ENCODE measurements at places on chromosomes 1 and 21.

DNA sequence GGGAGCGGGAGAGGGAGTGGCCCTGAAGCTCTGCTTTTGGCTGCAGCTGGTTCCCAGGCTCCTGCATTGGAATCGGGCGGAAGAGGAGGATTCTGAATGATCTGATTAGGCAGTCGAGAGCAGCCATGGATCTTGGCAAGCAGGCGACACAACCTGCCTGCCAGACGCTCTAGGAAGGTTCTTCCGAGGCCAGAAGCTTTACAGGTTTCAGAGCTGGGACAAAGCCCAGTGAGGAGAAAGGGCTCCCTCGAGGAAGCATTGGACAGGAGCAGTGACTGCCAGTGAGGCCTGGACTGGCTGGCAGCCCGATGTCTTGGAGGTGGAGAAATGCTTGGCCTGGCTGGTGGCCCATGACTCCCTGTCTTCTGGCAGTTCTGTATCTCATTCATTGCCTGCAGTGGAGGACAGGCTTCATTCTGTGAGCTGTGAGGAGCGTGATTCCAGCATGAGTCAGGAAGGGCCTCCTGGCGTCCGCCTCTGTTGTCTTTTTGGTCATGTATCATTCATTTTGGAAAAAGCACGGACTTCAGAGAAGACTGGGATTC lies 132.7 kb upstream of the IPO9 start:
- no peak for DNase-seq

- DNase-seq, result no peak
Observed at GRCh38 chr1:204924013-204924759, 53.5 kb downstream of the NFASC start.

DNA sequence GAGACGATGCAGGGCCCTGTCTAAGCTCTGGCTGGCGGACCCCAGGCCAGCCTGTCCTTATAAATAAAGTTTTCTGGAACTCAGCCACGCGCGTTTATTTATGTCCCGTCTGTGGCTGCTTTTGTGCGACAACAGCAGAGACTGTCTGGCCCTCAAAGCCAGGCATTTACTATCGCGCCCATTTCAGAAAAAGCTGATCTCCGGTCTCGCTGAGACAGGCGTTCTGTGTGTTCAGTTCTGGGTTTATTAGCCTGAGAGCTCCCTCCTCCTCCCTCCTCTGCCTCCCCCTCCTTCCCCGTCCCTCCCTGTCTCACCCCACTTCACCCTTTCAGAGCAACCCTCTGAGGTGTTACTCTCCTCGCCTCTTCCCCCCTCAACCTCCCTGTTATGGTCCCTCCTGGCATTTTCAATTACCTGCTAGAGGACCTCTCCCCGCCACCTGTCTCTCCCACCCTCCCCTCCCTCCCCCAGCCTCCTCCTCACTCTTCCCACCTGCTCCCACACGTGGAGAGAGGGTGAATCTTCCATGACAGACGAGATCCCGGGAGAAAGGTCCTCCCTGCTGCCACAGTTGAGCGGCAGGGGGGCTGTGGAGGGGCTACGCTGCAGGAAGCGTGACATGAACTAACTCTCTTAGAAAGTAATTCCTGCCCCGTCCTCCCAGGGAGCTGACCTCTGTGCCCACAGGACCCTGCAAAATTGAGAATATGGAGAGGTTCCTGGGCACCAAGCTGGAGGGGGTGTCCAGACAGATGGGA lies 59.9 kb downstream of the SPSB1 start:
- no peak for DNase-seq

GRCh38 chr1:226653311-226653921 lies 85.7 kb downstream of the ITPKB start:
- no peak for DNase-seq

DNA sequence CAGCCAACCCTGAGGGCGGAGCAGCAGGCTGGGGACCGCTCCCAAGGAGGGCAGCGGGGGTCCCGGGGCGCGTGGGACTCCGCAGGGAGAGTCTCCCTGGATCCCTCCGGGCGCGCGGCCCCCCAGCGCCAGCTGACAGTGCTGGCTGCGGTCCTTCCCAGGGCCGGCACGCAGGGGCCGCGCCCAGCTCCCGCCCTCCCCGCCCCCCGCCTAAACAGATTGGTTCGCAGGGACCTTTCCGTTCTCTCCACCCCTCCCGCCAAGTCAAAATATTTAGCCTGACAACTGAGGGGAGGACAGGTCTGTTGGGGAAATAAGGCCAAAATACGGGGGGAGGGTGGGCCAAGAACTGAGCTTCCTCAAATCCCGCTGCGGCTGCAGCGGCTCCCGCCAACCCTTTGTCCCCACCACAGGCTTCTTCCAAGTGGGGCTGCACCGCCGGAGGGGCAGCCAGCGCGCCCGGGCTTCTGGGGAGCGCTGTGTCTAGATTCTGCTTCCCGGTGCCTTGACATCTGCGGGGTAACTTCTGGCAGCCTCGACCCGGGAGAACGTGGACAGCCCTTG lies at the start of gene INSRR:
INSRR (minus strand) TSS at position 159 of the 564 bp plus-strand sequence. CDS start 496 bp downstream, outside the sequence.
- DNase-seq, result no peak

DNA sequence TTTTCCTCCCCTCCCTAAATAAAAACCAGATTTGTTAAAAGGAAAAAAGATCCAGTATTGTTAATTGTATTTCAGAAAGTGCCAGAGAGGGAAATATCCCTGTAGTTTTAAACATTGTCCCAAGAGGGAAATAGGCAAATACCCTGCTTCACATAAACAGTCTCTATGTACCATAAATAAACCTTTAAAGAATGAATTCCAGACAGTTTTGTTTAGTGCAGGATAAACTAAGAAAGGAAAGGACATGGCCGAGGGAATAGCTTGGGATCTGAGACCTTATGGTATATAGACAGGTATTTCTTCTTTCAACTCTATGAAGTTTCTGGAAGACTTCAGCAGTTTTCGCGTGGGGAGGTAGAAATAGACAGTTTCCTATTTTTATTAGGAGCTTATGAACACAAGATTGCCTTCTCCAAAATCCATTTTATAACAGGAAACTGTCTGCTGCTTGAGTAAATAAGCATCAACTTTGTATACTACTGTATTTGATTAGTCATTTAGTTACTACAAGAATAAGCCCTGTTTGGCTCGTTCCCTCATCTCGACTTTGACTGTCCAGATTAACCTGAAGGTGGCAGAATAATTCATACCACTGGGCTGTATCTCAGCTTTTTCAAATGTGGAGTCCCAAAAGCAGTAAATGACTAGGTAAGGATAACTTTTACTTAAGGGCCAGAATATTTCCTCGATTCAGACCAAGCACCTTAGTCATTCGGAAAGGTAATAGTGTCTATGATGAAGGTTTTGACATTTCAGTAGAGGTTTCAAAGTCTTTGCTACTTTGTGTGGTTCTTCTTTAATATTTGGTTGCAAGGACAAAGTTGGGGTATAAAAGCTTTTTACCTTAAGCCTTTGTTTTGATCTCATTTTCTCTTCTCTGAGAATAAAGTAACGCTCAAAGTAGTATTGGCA lies 177.5 kb downstream of the VPS13D start:
- no peak for DNase-seq

DNA sequence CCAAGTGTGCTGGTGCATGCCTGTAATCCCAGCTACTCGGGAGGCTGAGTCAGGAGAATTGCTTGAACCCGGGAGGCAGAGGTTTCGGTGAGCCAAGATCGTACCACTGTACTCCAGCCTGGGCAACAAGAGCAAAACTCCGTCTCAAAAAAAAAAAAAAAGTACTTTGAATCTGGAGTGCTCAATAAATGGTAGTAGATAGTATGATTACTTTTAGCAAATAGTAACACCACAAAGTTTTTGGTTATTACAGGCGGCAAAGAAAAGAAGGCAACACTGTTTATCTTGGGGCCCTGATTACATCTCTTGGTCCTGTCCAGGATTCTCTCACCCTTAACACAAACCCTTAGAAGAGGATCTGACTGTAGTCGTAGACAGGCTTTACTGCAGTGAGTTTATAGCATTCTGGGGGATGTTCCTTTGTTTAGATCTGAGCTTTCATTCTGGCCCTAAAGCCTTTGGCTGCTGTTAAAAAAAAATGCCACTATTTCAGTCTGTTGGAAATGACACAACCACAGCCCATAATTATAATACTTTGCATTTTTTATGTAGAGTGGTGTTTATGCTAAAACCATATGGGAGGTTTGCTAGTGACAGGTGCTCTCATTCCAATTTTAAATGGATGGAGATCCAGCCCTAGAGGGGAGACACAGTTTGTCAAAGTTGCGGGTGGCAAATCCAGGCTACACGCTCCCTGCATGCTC lies 79.7 kb upstream of the SLC2A1 start:
- DNase-seq, result no peak

DNA sequence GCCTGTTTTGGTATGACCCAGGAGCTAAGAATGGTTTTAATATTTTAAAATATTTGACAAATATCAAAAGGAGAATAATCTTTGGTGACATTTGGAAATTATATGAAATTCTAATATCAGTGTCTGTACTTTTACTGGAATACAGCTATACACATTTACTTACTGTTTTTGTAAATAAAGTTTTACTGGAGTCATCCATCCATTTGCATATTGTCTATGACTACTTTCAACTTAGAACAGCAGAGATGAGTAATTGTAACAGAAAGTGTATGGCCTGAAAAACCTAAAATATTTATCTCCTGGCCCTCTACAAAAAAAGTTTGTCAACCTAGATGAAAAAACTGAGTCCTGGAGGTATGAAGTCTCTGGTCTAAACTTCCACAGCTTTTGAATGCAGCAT lies 5.8 kb upstream of the MAP3K7CL start:
- DNase-seq, result no peak

DNA sequence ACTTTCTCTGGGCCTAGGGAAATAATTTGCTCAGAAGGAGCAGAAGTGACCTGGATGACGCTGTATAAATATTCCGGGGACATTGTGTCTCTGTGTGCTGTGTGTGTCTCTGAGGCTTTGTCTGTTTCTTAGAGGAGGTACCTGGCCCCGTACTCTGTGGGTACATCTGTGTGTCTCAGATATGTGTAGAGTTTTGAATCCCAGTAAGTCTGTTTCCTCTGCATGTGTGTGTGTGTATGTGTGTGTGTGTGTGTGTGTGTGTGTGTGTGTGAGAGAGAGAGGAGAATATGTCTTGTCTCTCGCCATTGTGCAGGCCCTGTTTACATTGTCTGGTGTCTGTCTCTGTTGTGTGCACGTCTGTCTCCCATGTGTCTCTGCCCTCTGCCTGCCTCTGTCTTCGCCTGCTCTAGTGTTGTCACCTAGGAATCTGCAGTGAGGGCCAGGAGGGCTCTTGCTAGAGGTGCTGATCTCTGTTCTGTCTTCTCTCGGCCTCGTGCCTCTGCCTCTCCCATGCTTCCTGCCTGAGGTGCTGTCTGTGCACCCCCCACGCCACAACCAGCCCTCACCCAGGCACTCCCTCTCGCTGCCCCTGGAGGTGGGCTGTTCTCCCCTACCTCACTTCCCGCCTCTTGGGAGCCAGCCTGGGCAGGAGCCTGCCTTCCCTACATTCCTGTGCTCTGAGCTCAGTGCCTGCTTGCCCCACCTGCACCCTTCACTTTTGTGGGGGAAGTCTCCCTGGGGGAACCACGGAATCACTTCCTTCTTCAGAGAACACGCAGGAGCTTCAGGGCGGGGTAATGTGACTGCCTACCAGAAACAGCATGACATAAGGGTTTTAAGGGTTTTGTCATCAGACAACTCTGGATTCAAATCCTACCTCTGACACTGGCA lies 5.9 kb downstream of the MAP7D1 start:
- no peak for DNase-seq

DNA sequence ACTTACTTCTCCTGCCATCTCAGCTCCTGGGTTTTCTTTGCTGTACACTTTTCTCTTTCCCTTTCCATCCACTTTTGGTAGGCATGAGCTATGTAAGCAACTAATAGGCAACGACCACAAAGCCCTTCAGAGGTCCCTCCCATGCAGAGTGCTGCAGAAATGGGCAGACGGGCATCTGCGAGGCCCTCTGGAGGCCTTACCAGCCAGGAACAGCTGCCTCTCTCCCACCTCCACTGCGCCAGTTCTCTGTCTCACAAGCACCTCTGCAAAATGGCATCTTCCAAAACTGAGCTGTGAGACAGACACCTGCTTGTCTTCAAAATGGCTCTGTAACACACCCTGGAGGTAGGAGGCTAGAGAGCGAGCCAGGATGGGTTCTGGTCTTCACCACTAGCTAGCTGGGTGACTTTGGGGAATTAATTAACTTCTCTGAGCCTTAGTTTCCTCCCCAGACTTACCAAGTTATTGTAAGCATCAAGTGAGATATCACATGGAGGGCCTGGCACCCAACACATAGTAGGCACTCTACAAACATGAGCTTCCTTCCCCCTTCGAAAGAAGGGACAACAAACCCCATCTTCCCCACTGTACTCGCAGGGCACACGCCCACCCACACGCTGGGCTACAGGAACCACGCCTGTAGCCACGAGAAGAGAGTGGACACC lies 62.0 kb downstream of the BCAR3 start:
- no peak for DNase-seq

GRCh38 chr1:197994907-197995407 lies 77.8 kb downstream of the LHX9 start:
- no peak for DNase-seq

DNA sequence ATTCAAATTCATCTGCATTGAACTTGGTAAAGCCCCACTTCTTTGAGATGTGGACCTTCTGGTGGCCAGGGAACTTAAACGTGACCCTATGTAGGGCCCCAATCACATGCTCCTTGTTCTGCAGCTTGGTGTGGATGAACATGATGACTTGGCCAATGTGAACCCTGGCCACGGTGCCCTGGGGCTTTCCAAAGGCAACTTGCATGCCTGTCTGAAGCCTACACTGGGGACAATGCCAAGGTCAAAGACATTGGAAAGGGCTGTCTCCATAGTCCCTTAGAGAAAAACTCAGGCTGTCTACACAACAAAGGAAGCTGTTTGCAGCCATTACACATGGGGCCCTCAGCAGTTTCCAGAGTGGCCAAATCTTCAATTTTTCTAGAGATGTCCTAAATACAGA lies 8.9 kb upstream of the VPS13D start:
- DNase-seq, result no peak

- DNase-seq, result no peak
Observed at GRCh38 chr1:119859647-119860046, 36.7 kb downstream of the ADAM30 start.

- DNase-seq, result no peak
Observed at GRCh38 chr1:53620061-53620855, 118.7 kb downstream of the GLIS1 start.

DNA sequence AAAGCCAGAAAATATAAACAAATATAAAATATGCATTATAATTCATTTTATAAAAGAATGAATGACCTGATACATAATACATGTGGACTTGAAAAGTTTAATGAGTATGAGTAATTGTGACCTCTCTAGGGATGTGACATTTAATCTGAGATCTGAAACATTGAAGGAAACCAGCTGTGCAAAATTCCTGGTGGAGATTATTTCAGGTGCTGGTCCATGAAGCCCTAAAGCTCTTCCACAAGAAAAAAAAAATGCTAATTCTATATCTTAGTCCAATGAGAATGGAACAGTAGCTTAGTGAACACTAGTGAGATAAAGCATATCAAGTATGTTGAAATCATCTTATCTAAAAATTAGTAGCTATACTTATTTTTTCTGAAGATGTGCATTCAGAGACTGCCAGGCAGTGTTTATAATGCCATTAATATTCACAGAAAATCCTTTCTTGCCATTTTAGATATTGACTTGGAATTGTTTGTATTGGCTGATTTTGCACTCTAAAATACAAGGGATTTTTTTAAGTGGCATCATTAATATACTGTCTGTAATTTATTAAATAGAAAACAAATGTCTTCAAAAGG lies 1485.9 kb downstream of the PLA2G4A start:
- DNase-seq, result no peak
